Mammary epithelial cell (primary cell): ENCODE measurements at places on chromosomes 5 and 9.

- peak; percentile 76 for DNase-seq
Measured at GRCh38 chr9:12933957-12934356, 159.1 kb downstream of the LURAP1L start.

- DNase-seq = peak; percentile 12
Measured at GRCh38 chr5:97383996-97384395, 200.9 kb upstream of the RIOK2 start.

DNA sequence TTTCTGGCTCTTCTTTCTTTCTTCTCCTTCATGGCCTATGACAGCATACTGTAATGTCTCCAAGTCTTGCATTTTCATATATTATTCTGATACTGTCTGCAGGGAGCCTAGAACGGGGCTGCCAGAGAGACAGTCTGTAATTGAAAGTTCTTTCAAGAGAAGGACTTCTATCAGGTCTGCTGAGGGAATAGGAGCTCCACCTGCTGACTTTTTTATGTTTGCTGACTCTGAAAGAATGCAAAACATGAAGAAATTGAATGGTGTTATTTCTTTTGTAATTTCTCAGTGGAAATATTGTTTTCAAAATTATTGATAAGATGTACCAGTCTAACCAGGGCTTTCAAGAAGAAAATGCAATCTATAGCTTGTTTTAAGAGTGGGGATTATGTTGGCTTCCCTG lies 121.9 kb upstream of the RFX3 start:
- no peak for DNase-seq

GRCh38 chr5:126358525-126358924 lies 64.7 kb upstream of the GRAMD2B start:
- DNase-seq = peak; percentile 59

GRCh38 chr9:78354324-78354973 lies 57.5 kb downstream of the PSAT1 start:
- DNase-seq = no peak

GRCh38 chr9:133406480-133407307 lies 11.1 kb downstream of the REXO4 start:
- DNase-seq = peak; percentile 58

DNA sequence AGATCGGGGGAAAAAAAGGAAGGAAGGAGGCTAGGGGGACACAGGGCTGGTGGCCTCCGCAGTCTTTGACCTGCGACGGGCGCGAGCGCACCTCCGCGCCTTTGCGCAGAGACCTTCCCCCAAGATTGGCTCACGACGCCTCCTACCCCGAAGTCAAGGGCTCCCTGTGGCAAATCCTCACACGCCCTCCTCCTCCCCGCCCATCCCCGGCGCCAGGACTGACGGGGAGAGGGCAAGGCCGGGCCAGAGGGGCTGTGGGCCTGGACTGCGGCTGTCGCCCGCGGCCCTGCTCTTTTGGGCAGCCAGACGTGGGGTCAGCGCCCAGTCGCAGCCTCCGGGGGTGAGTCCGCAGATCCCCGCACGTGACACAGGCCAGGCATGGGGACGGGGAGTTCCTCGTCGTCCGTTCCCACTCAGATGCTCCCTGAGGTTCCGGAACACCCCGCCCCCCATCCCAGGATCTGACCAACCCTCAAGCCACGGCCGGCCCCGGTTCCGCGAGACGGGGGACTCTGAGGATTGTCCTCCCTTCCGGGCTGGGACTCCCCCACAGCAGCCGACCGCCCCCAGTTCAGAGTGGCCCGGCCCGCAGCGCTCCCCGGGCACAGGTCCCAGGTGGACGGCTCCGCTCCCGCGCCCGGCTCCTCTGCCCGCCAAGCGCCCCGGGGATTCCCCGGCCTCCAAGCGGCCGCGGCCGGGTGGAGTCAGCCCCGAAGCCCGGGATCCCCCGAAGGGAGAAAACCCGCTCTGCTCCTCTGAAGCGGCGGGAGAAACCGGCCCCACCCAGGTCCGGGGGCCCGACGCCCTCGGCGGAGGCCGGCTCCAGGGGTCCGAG lies 543 bp upstream of the ANKRD33B start:
- DNase-seq = peak; percentile 70

DNA sequence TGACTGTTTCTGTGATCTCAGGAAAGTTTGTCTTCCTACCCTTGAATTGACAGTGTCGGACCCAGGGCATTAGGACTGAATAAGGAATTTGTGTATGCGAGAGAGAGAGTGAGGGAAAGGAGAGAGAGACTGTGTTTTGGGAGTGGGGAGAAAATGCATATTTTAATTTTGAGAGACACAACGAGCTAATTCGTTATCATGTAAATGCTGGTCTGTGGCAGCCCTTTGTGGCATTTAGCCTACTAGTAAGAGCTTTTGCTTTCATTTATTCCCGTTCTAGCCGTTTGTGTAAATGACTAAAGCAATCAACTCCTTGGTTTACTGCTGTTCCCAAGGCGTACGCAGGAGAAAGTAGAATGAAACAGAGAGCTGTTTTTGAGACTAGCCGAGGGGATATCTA lies 79.8 kb upstream of the MAMDC2 start:
- no peak for DNase-seq

DNA sequence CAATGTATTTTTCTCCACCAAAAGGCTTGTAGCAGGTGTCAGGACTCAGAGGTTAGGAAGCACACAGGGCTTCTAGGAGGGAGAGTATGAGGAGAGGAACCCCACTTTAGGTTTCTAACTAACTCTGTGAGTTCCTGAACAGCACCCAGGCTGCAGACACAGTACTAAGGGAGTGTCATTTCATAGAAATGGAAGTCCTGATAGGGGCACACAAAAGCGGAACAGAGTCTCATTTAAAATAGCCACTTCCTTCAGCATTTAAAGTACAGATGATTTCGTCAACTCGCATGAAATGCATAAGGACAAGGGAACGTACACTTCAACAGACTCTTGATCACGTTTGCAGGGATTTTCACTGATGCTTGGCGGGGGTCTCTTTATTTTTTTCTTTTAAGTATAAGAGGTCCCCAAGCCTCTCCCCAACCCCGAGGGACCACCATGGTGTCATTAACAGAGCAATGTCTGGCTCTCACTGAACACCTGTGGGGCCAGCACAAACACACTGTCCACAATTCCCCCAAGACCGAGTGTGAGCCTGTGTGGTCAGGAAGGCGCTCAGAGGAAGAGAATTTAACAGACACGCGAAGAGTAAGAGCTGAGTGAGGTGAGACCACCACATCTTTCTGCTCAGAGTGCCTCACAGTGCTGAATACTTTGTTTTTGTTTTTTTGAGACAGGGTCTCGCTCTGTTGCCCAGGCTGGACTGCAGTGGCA lies 82.3 kb downstream of the SECISBP2 start:
- DNase-seq = no peak

- no peak for DNase-seq
Measured at GRCh38 chr5:95216136-95216955, 68.5 kb downstream of the MCTP1 start.

DNA sequence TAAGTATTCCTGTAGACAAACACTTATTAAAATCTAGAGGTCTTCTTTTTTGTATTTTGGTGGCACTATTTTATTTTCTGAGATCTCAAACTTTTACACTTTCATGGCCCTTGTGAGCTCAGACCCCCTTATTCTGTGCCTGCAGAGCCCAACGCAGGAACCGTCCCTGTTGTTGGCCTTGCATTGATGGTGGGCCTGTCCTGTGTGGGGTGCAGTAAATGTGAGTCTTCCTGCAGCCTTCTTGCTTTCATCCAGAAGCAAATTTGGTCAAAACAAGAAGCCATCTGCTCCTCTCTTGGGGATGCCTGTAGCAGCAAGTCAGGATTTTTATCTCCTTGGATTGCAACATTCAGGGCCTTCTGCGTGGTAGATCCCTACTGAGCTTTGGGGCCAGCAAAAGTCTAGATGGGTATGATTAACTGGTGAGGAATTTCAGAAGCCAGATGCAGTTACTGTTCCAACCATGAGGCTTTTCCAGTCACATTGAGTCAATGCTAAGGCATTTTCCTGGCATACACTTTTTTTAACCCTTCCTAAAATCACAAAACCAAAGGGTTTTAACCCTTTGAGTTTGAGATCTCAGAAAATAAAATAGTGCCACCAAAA lies 31.7 kb downstream of the BASP1 start:
- peak; percentile 96 for DNase-seq

- no peak for DNase-seq
Measured at GRCh38 chr5:107500347-107500746, 170.4 kb downstream of the EFNA5 start.

GRCh38 chr5:97443740-97444139 lies 260.7 kb upstream of the RIOK2 start:
- DNase-seq = no peak

- no peak for DNase-seq
Measured at GRCh38 chr5:39640552-39640951, 215.8 kb upstream of the DAB2 start.

DNA sequence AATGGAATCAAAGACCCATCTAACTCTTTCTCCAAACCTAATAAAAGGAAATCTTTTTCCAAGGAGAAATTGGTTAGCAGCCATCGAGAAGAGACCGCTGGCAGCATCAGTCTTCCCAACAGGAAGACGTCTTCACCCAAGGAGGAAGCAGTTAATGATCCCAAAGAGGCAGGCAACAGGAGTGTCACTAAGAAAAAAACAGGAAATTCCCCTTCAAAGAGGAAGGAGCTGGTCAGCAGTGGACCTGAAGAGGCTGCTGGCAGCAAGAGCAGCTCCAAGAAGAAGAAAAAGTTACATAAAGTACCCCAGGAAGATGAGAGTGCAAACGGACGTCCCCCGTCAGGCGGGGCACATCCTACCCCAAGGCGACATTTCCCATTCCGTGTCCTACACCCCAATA lies 143.7 kb downstream of the ELAVL2 start:
- no peak for DNase-seq

DNA sequence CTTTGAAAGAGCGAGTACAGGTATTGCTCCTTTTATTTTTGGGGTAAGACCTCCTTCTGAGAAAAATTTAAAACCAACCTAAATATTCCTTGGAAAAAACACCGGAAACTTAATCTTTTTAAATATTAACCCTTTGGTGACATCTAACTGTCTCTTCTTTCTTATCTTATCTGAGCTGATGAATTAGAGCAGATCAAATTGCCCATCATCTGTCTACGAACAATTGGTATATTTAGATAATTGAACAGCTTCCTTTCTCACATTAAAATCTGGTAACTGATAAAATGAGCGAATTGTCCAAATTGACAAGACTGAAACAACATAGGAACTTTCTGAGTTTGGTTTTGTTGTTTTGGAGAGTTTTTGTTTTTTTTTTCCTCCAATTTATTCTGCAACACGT lies 2.0 kb downstream of the ISL1 start:
- DNase-seq = no peak

GRCh38 chr5:147458581-147458980 lies 51.3 kb downstream of the DPYSL3 start:
- DNase-seq = no peak

DNA sequence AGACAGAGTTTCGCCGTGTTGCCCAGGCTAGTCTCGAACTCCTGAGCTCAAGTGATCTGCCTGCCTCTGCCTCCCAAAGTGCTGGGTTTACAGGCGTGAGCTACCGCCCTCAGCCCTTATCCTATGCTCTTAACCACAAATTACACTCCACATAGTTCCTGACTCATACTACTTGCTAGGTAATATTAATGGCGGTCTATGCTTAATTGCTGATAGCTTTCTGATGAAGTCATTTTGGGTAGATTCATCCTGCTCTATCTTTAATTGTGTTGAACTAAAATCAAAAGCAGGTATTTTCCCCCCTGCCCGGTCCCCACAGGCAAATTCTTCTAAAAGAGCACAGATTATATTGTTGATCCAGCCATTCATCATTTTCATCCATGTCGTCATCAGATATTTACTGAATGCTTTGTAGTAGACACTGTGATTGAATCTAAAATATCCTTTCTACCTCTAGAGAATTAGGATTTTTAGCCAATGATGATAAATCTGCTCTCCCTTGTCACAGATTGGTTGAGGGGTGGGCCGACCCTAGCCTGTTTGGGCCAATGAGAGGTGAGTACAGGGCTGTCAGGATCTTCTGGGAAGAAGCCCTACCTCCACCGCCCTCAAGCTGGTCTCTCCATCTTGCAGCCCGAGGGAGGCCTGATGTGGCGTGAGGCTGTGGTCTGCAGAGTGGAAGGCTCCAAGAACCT lies 144.8 kb downstream of the NR3C1 start:
- peak; percentile 75 for DNase-seq

- DNase-seq = peak; percentile 5
Measured at GRCh38 chr5:21810737-21811316, 1042.3 kb downstream of the CDH12 start.

DNA sequence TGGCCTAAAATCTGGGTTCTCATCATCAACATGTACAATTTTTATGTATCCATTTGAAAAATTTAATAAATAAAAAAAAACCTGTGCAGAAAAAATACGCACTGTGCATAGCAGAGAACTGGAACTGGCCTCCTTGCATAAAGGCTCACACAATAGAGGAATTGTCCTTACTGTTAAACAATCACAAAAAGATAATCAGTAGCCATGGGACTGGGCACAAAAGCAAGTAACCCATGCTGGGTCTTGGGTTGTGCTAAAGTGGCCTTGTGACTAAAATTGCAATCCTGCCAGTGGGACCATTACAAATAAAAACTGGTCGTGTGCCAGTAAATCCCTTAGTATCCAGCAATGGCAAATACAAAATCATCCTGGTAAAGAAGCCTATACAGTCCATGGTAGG lies 1646.6 kb downstream of the MAT2B start:
- DNase-seq = no peak

DNA sequence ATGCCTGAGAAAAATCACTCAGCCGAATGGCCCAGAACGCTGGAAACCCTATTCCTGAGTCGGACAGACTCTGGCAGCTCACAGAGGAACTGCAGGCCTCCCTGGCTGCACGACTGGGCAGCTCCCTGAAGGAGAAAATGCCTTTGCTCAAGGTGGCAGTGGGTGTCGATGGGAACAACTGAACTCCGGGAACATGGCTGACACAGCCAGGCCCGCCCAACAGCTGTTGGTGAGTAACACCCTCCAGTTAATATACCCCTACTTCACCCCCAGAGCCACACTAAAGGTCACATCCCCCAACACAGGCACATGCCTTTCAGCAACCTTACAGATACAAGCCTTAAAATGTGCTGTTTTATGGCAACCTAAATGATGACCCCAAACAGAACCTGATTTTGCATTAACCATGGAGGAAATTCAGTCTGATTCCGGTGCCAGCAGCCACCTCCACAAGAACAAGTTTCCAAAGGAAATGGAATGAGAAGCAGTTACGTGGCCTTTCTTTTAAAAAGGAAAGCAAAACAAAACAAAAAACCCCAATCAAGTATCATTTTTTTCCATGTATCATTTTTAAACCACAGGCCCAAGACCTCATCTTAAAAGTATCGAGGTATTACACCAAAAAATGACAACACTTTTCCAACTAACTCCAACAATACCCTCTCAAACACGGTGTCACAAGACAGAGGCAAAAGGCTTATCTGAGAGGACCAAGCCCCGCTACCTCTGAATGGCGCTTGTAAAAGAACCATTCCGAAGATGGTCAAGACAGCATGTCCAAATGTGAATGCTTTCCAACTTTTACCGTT lies 3.1 kb downstream of the KLF9 start:
- peak; percentile 47 for DNase-seq

- no peak for DNase-seq
Measured at GRCh38 chr5:90437663-90438062, 28.1 kb upstream of the CETN3 start.

- DNase-seq = no peak
Measured at GRCh38 chr9:86246752-86247161, 12.7 kb downstream of the C9orf153 start.

- DNase-seq = no peak
Measured at GRCh38 chr5:89546657-89547056, 663.7 kb upstream of the MEF2C start.

GRCh38 chr9:969310-970150 lies 6.9 kb upstream of the DMRT3 start:
- DNase-seq = no peak
